ENCODE measurements at places on chromosomes 3 and 15. TPM values are rescaled to one million over a fixed set of nuclear protein-coding genes. Genes with fewer than 3 reads are reported as not detected.

- H3K4me1 ChIP-seq: no peaks in the 10 kb centered on the region
- no peak overlapping the region for H3K4me3 ChIP-seq
- no peak for DNase-seq
- H3K27me3 ChIP-seq: no peaks in the 10 kb centered on the region
Measured at GRCh38 chr3:139016430-139017048, 4.2 kb downstream of the PRR23B start.

DNA sequence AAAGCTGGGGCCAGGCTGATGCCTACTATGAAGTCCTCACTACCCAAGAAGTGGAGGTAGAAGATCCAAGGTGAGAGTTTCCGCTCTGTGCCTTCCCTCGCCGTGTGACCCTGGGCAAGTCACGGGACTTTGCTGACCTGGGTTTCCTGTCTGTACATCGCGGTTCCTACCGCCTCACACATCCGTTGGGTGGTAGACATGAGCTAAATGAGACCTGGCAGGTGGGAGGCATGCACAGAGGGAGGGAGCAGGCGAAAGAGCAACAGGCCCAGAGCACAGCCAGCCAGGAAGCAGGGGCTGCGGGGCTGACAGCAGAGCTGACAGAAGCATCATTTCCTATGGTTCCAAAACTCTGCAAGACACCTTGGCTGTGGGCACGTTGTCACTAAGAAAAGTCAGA is 157.3 kb upstream of the BHLHE40 start:
- no peaks in the 10 kb centered on the region for H3K27me3 ChIP-seq
- DNase-seq: no peak
- peaks cover 80% of the 10 kb centered on the region for H3K36me3 ChIP-seq
- H3K4me1 ChIP-seq: peaks cover 42% of the 10 kb centered on the region
- no peak overlapping the region for H3K27ac ChIP-seq

Gene ARPP21
- 0.82 TPM for polyA plus RNA-seq

GRCh38 chr15:49131403-49131802 is 24.0 kb downstream of the COPS2 start:
- H3K27ac ChIP-seq: no peak overlapping the region
- H3K4me1 ChIP-seq: no peaks in the 10 kb centered on the region
- H3K36me3 ChIP-seq: peaks cover 15% of the 10 kb centered on the region
- no peak overlapping the region for H3K4me3 ChIP-seq
- no peaks in the 10 kb centered on the region for H3K27me3 ChIP-seq

DNA sequence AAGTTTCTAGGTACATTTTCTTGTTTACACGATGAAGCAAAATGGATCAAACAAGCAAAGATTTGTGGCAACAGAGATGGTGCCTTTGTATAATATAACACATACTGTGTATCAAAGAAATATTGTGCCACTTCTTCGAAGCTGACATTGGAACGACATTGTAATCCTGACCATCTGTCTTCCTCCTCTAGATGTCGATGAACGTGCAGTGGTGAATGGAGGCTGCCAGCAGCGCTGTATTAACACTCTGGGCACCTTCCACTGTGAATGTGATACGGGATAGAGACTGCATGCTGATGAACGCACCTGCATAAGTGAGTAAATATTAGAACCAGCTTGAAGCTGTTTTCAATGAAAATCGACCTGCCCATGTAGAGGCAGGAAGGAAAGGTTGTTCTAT is 613.3 kb upstream of the GOLIM4 start:
- H3K36me3 ChIP-seq: no peaks in the 10 kb centered on the region
- DNase-seq: no peak
- no peak overlapping the region for H3K27ac ChIP-seq
- H3K4me3 ChIP-seq: no peak overlapping the region
- H3K4me1 ChIP-seq: no peaks in the 10 kb centered on the region

GRCh38 chr15:30929064-30929669 is 25.5 kb downstream of the FAN1 start:
- H3K27ac ChIP-seq: no peak overlapping the region
- DNase-seq: no peak
- H3K4me1 ChIP-seq: peaks cover 12% of the 10 kb centered on the region
- no peak overlapping the region for H3K4me3 ChIP-seq

DNA sequence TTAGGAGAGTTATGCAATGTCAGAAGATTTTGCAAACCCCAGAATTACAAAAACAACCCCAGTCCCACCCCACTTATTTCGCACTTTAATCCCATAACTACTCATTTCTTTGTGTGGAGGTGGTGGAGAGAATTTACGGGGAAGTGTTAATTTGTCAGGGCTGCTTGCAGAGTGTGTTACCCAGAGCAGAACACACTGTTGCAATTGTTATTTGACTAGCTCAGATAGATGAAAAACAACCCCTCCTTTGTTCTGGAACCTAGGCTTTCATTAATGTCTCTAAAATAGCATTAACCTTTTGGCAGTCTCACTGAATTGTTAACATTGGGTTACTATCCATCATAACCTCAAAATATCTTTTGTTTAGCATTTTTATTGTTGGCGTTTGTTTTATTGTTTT is 55.8 kb upstream of the MINAR1 start:
- H3K27me3 ChIP-seq: no peaks in the 10 kb centered on the region
- DNase-seq: no peak
- H3K4me1 ChIP-seq: no peaks in the 10 kb centered on the region
- no peaks in the 10 kb centered on the region for H3K36me3 ChIP-seq

- no peaks in the 10 kb centered on the region for H3K36me3 ChIP-seq
- DNase-seq: no peak
- H3K27ac ChIP-seq: no peak overlapping the region
Measured at GRCh38 chr3:151751161-151751560, 17.4 kb downstream of the AADACL2 start.

- H3K27me3 ChIP-seq: no peaks in the 10 kb centered on the region
- H3K36me3 ChIP-seq: no peaks in the 10 kb centered on the region
- H3K4me3 ChIP-seq: no peak overlapping the region
- H3K4me1 ChIP-seq: no peaks in the 10 kb centered on the region
- no peak overlapping the region for H3K27ac ChIP-seq
- DNase-seq: no peak
Measured at GRCh38 chr3:40739971-40740370, 215.2 kb downstream of the ZNF621 start.

Gene MYO5C
- 0.32 TPM for polyA plus RNA-seq

Gene SPSB4
- polyA plus RNA-seq: not detected

DNA sequence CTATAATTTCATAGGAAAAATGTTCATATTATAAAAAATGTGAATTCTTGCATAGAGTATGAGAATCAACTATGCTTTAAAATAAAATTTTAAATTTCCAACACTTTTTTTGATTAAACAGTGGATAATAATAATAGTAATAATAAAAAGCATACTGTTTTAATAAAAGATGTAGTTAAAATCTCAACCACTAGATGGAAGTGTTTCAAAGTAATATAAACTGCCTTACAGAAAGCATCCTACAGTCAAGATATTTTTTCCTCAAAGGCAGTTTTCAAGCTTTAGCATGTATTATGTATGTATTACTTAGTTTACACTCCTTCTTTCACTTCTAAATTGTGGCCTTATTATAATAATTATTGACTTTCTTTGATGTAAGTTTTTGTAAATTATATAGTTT is 217.5 kb downstream of the CHL1 start:
- H3K4me1 ChIP-seq: no peaks in the 10 kb centered on the region
- DNase-seq: no peak
- H3K27ac ChIP-seq: no peak overlapping the region
- H3K4me3 ChIP-seq: no peak overlapping the region

GRCh38 chr15:76642671-76643070 is 262.5 kb downstream of the SCAPER start:
- no peak overlapping the region for H3K4me3 ChIP-seq
- H3K27me3 ChIP-seq: no peaks in the 10 kb centered on the region
- H3K36me3 ChIP-seq: peaks cover 40% of the 10 kb centered on the region
- no peaks in the 10 kb centered on the region for H3K4me1 ChIP-seq
- DNase-seq: no peak

Gene ALPK3
- polyA plus RNA-seq: 0.04 TPM

Gene IDH3A
- 72.3 TPM for polyA plus RNA-seq

- H3K4me3 ChIP-seq: no peak overlapping the region
- peak overlapping the region; percentile 80 for H3K27ac ChIP-seq
- DNase-seq: no peak
- H3K36me3 ChIP-seq: peaks cover 14% of the 10 kb centered on the region
- peaks cover 7% of the 10 kb centered on the region for H3K4me1 ChIP-seq
Measured at GRCh38 chr3:48258530-48258929, 17.6 kb downstream of the ZNF589 start.

GRCh38 chr3:56704706-56705105 is 21.6 kb upstream of the TASOR start:
- no peak overlapping the region for H3K4me3 ChIP-seq
- H3K27ac ChIP-seq: no peak overlapping the region
- H3K27me3 ChIP-seq: no peaks in the 10 kb centered on the region
- no peaks in the 10 kb centered on the region for H3K36me3 ChIP-seq
- peaks cover 5% of the 10 kb centered on the region for H3K4me1 ChIP-seq

DNA sequence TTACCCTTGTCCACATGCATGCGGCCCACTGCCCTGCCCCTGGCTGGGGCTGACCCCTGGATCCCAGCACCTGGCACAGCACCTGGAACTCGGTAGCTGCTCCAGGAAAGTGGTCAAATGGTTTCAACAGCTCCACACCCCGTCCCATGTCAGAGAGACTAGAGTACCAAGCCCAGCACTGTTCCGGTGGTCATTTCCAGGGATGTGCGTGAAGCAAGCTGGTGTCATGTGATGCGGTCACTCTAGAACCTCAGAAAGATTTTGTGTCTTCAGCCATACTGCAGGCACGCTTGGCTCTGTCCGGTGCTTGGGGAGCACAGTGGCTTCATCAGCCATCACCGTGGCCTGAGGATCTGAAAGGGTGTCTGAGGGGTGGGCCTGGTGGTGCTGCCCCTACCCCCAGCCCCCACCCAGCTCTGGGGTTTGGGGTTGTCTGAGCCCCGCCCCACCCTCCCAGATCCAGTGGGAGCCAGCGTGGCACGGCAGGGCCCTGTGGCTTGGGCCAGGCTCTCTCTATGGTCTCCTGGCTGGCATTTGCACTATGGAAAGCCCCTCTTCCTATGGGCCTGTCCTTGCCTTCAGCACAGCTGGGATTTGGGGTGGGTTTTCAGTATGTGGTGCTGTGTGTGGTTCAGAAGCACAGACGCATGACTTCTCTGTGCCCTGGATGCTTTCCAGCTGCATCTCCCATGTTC is 15.3 kb downstream of the APBA2 start:
- H3K4me1 ChIP-seq: no peaks in the 10 kb centered on the region
- H3K36me3 ChIP-seq: no peaks in the 10 kb centered on the region
- no peak for DNase-seq
- no peak overlapping the region for H3K4me3 ChIP-seq
- H3K27me3 ChIP-seq: no peaks in the 10 kb centered on the region
- H3K27ac ChIP-seq: no peak overlapping the region

GRCh38 chr15:36911322-36911944 is 188.9 kb downstream of the MEIS2 start:
- H3K4me1 ChIP-seq: no peaks in the 10 kb centered on the region
- peaks cover 3% of the 10 kb centered on the region for H3K36me3 ChIP-seq
- no peak for DNase-seq
- no peak overlapping the region for H3K27ac ChIP-seq

DNA sequence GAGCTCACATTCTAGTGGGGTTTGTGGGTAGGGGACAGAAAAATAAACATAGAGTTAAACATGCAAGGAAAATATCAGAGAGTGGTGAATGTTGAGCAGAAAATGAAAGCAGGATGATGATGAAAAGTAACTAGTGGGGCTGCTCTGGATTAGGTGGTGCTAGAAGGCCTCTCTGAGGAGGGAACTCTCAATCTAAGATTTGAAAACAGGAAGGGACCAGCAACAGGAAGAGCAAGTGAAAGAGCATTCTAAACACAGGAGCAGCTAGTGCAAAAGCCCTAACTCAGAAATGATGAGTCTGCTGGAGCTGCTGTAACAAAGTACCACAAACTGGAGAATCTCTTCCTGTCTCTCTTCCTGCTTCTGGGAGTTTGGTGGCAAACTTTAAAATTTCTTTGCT is 468.6 kb upstream of the AGTR1 start:
- H3K4me3 ChIP-seq: no peak overlapping the region
- no peak overlapping the region for H3K27ac ChIP-seq
- no peak for DNase-seq
- no peaks in the 10 kb centered on the region for H3K36me3 ChIP-seq
- H3K4me1 ChIP-seq: no peaks in the 10 kb centered on the region

GRCh38 chr3:113310960-113311359 is 99.6 kb downstream of the BOC start:
- H3K4me1 ChIP-seq: no peaks in the 10 kb centered on the region
- no peak for DNase-seq
- peaks cover 38% of the 10 kb centered on the region for H3K36me3 ChIP-seq
- no peaks in the 10 kb centered on the region for H3K27me3 ChIP-seq

DNA sequence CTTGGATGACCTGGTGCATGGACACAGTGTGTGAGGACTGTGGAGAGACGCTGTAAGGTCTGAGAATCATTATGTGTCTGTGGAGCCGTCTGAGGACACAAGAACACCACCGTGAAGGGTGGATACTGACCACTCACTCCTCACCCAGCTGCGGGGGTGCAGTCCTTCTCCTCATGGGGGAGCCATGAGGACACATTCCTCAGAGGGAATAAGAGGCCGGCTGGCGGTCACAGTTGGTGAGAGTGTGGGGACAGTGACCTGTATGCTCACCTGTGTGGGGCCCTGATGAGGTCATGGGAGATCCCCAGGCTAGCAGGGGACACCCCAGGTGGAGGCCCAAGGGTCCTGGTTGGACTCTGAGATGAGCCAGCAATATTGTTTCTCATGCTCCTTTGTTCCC is 2.5 kb upstream of the TRPM1 start:
- no peak for DNase-seq
- H3K27me3 ChIP-seq: no peaks in the 10 kb centered on the region
- H3K36me3 ChIP-seq: no peaks in the 10 kb centered on the region

- no peaks in the 10 kb centered on the region for H3K27me3 ChIP-seq
- no peak for DNase-seq
- H3K4me1 ChIP-seq: peaks cover 72% of the 10 kb centered on the region
- no peak overlapping the region for H3K4me3 ChIP-seq
- peaks cover 21% of the 10 kb centered on the region for H3K36me3 ChIP-seq
Measured at GRCh38 chr3:152399374-152399773, 130.6 kb downstream of the MBNL1 start.

Gene LTF
- not detected for polyA plus RNA-seq

DNA sequence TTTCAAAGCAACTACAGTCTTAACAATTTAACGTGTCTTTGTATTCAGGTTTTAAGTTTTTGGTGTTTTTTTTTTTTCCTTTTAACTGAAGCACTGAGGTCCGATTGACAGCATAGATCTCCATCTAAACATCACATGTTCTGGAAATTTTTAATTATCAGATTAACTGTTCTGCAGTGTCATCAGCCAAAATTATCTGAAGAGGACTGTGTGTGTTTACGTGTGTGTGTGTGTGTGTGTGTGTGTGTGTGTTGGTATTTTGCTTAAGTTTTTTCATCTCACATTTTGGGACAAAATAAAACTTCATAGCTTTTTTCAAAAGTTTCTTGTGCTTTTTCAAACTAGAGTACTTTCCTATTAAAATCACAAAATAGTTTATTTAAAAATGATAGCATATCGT is 1.8 kb downstream of the PIK3CA start:
- no peaks in the 10 kb centered on the region for H3K36me3 ChIP-seq
- peaks cover 37% of the 10 kb centered on the region for H3K4me1 ChIP-seq

GRCh38 chr3:14520967-14521366 is 19.2 kb downstream of the GRIP2 start:
- H3K27ac ChIP-seq: no peak overlapping the region
- H3K4me1 ChIP-seq: no peaks in the 10 kb centered on the region
- no peak overlapping the region for H3K4me3 ChIP-seq
- no peaks in the 10 kb centered on the region for H3K36me3 ChIP-seq
- DNase-seq: no peak
- H3K27me3 ChIP-seq: peaks cover 32% of the 10 kb centered on the region

GRCh38 chr15:68335655-68336054 is 58.1 kb downstream of the FEM1B start:
- H3K4me3 ChIP-seq: no peak overlapping the region
- no peak overlapping the region for H3K27ac ChIP-seq
- peaks cover 34% of the 10 kb centered on the region for H3K27me3 ChIP-seq
